ENCODE measurements at places on chromosomes 2 and 18. TPM values are rescaled to one million over a fixed set of nuclear protein-coding genes. Genes with fewer than 3 reads are reported as not detected.

ERBB4 gene
- not detected for total RNA-seq

CPLX4 gene
- not detected for total RNA-seq

DSG4 gene
- not detected for total RNA-seq

CAVIN2 gene
- 52.2 TPM for total RNA-seq

NYAP2 gene
- not detected for total RNA-seq

TIGD1 gene
- 4.6 TPM for total RNA-seq

GAL3ST2 gene
- total RNA-seq = 0.15 TPM

ZNF519 gene
- 1.3 TPM for total RNA-seq

CD226 gene
- 0.15 TPM for total RNA-seq

ACMSD gene
- not detected for total RNA-seq

PIAS2 gene
- 11.4 TPM for total RNA-seq

LCT gene
- 0.04 TPM for total RNA-seq

ST8SIA5 gene
- not detected for total RNA-seq
